ENCODE measurements at places on chromosomes 5 and 9. TPM values are rescaled to one million over a fixed set of nuclear protein-coding genes. Genes with fewer than 3 reads are reported as not detected.

The ACSL6 gene
- 30.8 TPM for total RNA-seq

The SH3TC2 gene
- total RNA-seq: not detected

The BAAT gene
- not detected for total RNA-seq

The ALDOB gene
- not detected for total RNA-seq
